ENCODE measurements at places on chromosomes 16 and 17.
A peak's percentile ranks its signal among the peaks of the same experiment; 100 is the strongest.

- no peak for DNase-seq
Measured at GRCh38 chr16:66359811-66360608, 6.5 kb upstream of the CDH5 start.

DNA sequence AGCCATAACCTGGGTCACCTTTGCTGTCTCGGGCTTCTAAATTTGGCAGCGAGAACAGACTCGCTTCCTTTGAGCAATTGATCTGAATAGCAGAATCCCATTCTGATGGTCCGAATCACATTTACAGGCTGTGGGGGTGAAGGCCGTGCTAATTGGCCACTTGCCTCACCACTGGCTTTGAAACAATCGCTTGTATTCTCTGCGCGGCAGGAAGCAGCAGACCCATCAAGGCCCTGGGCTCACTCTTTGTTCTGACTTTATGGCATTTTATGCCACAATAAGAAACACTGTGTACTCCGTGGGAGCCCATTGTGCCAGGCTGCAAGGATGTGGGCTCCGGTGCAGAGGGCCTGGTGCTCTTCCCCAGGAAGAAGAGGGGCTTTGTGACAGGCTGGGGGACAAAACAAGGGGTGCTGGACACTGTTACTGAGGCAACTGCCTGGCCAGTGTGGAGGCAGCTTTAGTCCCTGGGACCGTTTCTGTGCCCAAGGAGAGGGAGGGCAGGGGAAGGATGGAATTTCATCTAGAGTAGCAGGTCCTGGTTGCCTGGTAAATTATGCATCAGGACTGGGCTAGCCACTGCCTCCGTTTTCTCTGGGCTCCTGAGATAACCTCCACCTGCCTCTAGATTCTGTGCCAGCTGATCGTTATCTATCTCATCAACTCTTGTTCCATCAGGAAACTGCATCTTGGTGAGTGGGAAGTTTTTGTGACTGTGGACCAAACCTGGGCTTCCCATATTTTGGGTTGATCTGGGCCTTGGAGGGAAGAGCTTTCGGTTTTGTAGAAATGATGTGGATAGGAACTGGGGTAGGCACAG is 78.5 kb downstream of the MRC2 start:
- no peak for DNase-seq

GRCh38 chr17:38339891-38340290 is 3.9 kb downstream of the GPR179 start:
- DNase-seq = no peak

- DNase-seq = no peak
Measured at GRCh38 chr17:78736526-78737079, 45.5 kb downstream of the CYTH1 start.

GRCh38 chr16:49365711-49366509 is 7.7 kb upstream of the C16orf78 start:
- DNase-seq = no peak

DNA sequence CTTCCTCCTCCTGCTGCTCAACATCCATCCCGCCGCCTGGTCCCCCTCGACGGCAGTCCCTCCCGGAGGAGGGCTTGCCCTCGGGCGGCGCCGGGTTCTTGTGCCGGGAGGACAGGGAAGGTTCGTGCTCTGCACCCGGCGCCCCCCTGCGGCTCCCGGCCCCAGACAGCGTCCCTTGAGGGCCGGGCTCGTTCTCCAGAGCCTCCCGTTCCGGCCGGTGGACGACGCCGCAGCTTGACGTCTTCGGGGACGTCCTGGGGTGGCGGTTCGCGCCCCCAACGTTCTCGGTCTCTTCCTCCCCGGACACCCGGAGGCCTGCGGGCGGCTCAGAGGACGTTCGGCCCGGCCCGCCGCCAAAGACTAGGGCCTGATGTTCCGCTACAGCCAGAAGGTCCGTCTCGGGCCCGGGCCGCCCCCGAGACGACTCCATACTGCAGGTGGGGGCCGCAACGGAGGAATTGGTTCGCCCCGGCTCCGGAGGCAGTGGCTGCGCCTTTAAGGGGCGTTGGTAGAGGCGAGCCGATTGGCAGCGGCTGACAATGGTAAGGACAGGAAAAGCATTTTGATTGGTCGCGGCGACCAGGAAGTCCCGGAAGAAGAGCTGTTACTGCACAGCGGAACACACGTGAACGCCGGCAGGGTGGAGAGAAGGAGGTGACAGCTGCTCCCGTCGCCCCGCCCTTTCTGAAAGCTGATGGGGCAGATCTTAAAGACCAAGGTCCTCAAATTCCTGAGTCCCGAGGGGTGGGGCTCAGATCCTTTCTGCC is at the start of gene BORCS6:
Gene BORCS6, minus strand, starts transcription at position 470 of the 767 bp plus-strand sequence. Its CDS starts 40 bp downstream, at position 430.
- DNase-seq = peak; percentile 99

DNA sequence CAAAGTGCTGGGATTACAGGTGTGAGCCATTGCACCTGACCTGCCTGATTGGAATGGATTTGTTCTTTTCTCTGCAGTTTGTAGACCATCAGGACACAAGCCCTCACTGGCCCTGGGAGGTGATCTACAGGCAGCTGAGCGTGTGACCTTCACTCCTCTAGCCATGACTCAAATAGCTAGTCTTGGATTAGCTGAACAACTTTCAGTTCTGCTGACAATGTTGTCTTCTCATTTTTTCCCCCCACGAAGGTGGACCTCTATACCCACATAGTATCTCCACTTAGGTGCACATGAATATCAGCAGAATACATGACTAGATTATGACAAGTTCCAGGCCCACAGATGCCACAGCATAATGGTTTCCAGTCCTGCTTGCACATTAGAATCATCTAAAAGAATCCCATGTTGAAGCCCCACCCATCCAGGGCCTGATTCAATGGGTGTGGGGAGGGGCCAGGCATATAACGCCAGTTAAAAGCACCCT is 36.8 kb downstream of the HS3ST3B1 start:
- DNase-seq = no peak

GRCh38 chr16:83301971-83302370 is 505.8 kb upstream of the HSBP1 start:
- DNase-seq = no peak

DNA sequence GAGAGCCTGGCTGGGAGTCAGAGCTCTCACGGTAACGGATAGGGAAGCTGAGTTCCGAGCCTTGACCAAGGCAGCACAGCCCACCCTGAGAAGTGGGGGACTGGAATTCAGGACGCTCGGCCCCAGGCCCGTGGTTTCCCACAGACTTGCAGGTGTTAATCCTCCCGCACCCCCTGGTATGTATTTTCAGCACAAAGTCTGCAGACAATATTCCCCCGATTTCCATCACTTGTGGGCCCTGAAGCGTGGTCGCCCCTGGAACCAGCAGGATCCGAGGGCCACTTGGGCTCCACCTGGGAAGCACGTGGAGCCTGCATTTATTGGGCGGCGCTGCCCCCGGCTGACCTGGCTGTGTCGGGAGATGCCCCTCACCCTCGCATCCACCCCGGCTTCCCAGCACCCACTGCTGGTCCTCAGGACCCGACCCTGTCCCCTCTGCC is 60.2 kb downstream of the WSB1 start:
- no peak for DNase-seq

- no peak for DNase-seq
Measured at GRCh38 chr16:7680296-7680695, 347.7 kb downstream of the RBFOX1 start.

- DNase-seq = peak; percentile 69
Measured at GRCh38 chr17:42120770-42121769, at the start of gene KAT2A. Gene KAT2A (minus strand): TSS chr17:42121367. CDS start chr17:42121304, 63 bp downstream.
